Activated naive CD4-positive, alpha-beta T cell treated with Interleukin-2 at 50 U/mL for 16 hours (primary cell): ENCODE measurements at places on chromosomes 1 and 21.

- no peak for DNase-seq
Observed at GRCh38 chr1:175978476-175978875, 228.6 kb downstream of the COP1 start.

GRCh38 chr1:31410871-31411270, 2.1 kb upstream of the SERINC2 start:
- no peak for DNase-seq

DNA sequence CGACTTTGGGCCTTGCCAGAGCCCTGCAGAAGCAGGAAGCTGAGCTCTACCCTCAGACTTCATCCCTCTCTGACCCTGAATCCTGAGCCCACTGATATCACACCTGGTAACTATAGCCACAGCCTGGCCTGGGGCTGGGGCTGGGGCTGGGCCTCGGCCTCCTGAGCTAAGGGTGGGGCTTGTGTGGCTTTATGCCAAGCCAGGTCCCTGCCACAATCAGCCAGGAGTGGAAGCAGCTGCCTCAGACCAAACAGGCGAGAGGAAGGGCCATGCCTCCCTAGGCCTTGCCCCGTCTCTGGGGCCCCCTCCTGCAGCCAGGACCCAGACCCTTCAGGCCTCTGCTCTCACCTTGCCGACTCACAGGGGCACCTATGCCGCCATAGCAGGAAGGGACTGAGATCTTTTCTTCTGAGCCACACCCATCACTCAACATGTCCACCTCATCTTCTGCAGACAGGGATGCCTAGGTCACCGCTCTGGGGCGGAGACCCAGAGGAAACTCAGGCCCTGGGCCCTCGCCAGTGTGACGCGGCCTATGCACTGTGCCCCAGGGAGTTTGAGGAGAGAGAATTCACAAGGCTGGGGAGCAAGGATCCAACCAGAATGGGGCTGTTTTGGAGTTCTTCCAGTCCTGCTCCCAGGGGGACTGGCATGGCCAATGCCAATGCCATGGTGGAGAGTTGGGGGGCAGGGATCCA, 5.7 kb downstream of the UBXN11 start:
- no peak for DNase-seq

GRCh38 chr1:228005511-228006033, 1.2 kb upstream of the WNT3A start:
- no peak for DNase-seq

DNA sequence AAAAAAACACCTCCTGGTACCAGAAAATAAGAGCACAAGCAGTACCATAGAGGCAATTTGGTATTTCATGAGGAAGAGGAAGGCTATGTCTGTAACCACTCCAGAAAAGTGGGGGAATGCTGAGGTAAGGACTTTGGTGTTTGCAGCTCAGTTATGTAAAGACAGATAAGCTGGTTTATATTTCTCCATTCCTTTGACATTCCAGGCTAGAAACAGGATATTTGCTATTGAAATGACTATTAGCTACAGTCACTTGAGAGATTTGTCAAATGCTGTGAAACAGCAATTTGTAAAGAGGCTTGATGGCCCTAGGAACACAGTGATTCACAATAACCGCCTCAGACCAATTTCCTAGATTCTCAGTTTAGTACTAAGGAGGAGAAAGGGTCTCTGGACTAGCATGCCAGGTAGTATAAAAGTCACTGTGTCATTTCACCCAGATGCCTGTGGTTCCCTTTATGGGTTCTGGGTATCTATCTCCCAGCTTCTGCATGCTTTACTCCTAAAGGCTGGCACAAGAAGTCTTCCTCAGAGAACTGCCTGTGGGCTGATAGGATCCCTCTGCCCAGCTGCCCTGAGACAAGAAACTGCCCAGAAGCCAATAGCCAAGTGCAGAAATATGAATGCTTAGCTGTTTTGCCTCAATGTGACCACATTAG, 80.5 kb downstream of the VCAM1 start:
- no peak for DNase-seq

DNA sequence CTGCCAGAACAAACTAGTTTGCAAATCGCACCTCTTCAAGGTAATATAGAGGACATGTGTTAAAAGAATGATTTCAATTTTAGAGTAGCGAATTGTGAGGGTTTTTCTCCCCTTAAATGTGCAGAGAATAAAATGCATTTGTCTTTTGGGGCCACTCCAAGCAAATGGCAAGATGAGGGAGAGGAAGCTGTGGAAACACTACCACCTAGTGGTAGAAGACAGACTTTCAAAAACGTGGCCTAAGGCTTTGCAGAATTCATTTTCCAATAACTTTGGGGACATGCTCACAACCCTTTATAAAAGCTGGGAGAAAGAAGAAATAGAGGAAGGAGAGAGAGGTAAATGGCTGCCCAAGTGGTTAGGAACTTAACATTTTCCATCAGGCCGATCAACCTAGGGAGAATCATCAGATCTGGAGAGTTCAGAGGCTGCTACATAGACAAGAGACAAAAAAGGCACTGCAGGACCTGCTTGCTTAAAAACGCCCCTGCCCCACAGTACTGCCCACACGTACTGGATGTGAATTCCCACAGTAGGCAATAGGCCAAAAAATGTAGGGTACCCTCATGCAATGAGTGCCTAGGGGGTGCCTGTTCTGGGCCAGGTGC, 15.7 kb upstream of the RCAN1 start:
- DNase-seq, result peak; percentile 11

DNA sequence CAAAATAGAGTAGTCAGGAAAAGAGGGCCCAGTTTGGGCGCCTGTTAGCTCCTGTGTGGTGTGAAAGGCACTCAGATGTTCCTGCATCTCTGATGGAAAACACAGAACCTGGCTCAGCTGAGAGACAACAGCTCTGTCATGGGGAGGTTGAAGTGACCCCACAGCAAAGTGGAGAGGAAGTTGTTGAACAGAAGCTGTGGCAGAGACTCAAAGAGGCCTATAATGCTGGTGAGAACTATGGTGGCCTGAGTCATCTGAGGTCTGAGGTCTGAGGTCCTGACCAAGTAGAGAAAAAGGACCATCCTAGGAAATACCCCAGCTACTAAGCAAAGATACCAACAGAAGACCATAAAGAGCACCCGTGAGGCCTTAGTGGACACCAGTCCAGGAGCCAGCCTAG, 45.6 kb upstream of the JAK1 start:
- no peak for DNase-seq

DNA sequence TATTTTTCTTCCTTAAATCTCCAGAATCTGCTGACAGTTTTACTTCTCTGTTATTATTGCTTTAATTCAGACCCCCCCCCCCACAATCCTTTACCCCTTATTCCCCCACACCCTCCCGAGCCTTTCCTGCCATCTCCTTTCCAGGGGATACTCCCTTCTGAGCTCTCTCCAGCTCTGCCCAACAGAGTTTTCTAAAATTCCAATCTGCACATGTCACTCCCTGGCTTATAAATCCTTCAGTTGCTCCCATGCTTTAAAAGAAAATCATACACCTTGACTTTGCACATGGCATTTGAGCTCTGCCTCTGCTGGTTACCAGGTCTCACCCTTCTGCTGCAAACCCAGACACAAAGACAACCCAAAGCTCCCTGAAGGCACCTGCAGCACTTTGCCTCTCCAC, 11.7 kb upstream of the EPS8L3 start:
- no peak for DNase-seq
